ENCODE measurements at places on chromosomes 2 and 18. TPM values are rescaled to one million over a fixed set of nuclear protein-coding genes. Genes with fewer than 3 reads are reported as not detected.

- DNase-seq = no peak
Observed at GRCh38 chr2:179447839-179448447, 183.3 kb upstream of the SESTD1 start.

- no peak for DNase-seq
Observed at GRCh38 chr18:38887671-38888020, 1322.0 kb upstream of the CELF4 start.

DNA sequence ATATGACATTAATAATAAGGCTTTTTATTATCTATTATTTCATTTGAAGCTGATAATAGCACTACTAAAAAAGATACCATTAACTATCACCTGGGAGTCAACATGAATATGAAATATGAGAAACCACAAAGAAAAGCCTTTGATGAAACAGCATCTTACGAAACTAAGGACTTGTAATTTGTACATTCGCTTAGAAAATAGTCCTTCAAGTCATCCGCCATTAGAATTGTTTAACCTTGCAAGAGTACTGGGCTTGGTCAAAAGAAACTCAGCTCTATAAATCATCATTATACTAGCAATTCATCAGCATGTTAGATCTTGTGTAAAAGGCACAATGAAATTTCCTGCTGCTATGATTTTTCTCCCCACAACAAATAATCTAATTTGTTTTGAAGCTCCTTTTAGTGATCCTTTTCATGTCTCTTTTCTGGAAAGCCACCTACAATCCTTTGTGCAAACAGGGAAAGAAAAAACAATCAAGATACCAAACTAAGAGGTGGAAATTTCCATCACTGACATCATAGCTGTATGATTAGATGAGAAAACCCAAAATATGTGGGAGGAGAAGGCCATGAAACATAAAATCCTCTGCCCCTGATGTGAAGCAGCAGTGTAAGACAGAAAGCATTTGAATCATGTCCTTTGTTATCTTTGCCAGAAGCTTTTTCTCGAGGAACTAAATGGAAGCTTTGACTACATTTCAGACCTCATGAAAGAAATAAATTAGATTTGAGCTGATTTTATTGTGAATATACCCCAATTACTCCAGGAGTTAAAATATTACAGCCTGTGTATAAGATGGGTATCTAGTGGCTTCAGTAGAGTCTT, 31.2 kb downstream of the SCN9A start:
- DNase-seq = no peak

- DNase-seq = no peak
Observed at GRCh38 chr18:59428018-59428417, 69.0 kb upstream of the LMAN1 start.

- DNase-seq = no peak
Observed at GRCh38 chr2:239075918-239076758, 228.3 kb downstream of the TWIST2 start.

GRCh38 chr18:26711756-26712155, 153.8 kb downstream of the AQP4 start:
- no peak for DNase-seq

DNA sequence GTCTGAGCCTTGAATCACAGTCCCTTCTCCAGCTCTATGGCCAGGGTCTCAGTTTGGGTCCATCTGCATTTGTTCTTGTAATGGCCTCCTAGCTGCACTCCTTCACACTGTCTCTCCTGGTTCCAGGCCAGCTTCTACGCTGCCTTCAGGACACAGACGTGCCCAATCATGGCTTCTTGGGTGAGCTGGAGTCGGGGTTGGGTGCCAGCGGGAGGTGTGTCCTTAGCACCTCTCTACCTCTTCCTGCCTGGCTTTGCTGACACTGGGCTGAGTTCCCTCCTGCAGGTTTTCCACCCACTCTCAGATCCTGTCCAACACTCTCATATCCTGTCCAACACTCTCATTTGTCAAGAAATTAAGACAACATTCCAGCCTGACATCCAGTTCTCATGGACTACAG, 9.6 kb downstream of the TRPM8 start:
- DNase-seq = no peak

DNA sequence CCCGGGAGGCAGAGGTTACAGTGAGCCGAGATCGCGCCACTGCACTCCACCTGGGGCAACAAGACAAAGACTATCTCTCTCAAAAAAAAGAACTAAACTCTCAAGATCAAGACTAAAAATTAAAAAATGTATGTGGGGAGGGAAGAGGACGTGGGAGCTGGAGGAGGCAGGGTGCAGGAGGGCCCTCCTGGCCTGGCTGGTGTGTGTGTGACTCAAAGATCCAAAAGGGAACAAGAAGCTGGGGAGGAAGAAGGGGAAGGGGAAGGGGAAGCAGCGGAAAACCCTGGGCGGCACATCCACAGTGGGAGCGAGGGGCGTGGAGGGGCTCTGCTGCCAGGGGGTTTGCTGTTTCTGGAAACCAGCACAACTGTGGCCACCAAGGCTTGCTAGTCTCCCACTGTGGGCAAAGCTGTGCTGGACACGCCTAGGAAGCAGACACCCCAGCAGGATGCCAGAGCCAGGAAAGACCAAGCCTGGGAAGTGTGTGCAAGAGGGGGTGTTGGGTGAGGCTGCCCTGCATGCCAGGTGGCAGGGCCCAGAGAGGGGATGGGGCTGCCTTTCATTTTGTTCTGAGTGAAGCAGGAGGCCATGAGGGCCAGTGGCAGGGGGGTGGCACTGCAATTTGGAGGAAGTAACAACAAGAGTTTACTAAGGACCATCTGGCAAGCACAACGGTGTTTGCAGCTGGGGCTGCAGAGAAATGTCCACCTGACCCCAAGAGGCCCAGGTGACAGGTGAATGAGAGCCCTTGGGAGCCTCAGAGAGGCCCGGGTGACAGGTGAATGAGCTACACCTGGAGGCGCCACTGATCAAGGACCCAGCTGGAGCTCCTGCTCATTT, 44.5 kb downstream of the ANO7 start:
- DNase-seq = no peak

DNA sequence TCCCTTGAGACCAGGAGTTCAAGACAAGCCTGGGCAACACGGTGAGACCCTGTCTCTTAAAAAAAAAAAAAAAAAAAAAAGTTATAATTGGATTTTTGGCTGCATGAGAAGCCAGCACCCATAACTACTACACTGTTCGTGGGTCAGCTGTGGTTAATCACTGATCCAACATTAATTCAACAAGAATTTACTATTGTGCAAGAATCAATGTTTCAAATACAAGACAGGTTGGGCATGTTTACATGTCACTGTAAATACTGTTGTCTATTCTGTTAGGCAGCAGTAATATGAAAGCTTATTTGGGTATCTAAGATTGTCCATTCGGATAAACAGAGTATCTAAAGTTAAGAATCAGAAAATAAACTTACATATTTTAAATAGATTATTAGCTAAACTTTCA, 62.3 kb downstream of the ESCO1 start:
- no peak for DNase-seq

DNA sequence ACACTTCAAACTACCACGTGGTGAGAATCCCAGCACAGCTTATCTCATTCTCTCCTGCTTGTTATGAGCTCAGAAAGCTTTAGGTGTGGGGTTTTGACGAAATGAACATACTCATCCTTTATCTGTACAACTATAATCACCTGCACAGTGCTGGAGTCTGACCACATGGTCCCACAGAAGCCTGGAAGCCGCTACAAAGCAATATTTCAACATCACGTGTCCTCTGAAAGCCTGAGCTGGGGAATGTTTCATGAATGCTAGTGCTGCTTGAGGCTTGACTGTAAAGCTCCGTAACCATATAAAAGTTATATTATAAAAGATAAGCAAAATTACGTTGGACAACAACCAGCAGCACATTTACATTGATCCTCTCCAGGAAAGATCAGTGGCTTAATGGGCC, 43.9 kb downstream of the PIEZO2 start:
- DNase-seq = no peak

DNA sequence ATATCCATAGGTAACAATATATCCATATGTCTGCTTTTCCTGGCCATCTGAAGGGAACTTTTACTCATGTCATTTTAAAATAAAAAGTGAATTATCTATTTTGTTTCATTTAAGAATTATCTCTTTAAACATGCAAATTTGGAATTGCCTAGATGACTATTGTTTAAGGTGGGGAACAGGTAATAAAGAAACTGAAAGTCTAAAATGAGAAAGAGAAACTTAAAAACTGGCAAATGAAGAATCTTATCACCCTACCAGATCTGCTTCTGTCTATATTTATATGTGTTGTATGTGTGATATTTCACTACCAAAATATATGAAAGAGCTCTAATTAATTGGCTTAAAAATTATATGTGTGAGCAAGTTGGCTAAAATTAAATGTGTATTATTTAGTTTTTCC, 243.2 kb upstream of the KCNH7 start:
- no peak for DNase-seq

- DNase-seq = no peak
Observed at GRCh38 chr18:56286775-56287325, 351.5 kb downstream of the TXNL1 start.

DNA sequence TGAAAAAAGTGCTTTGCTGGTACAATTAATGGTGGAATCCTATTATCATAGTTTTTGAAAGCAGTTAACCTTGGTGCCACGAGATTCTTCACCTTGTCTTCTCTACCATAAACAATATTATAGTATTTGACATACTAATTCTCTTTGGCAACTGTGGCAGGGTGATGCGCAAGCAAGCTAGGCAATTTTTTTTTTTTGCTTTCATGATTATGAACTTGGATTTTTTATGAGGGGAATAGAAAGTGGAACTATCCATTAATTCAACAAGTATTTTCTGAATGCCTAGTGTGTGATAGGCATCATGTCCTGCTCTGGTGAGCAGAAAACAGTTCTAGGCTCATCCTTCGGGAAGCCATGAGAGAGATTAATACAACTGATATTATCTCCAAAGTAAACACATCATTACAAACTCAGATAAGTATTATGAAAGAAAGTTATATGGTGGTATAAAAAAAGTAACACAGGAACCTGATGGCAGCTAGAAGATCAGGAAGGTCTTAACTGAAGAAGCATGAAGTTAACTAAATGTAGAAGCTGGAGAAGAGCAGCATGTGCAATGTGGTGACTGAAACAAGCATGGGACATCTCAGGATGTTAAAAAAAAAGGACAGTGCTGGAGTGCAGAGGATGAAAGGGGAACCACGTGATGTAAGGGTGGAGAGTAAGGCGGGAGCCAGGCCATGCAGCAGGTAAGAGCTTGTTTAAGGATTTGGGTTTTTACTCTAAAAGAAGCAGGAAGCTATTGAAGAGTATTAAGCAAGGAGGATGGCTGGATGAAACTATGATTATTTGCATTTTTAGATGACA, 113.7 kb downstream of the ZEB2 start:
- no peak for DNase-seq

HSPE1 gene
- 117 TPM for total RNA-seq

OSBPL6 gene
- 0.28 TPM for total RNA-seq

SLC11A1 gene
- 0.71 TPM for total RNA-seq

ALLC gene
- 0.05 TPM for total RNA-seq

EPHA4 gene
- total RNA-seq = 9.0 TPM

CGREF1 gene
- 0.57 TPM for total RNA-seq

SLC16A14 gene
- 3.5 TPM for total RNA-seq

OR6B2 gene
- not detected for total RNA-seq

LYG2 gene
- total RNA-seq = not detected

SLC30A3 gene
- total RNA-seq = 0.05 TPM

DUSP2 gene
- total RNA-seq = 60.0 TPM

MC5R gene
- total RNA-seq = 0.61 TPM

CASP10 gene
- total RNA-seq = 12.2 TPM

APCDD1 gene
- total RNA-seq = 1.9 TPM

G6PC2 gene
- total RNA-seq = not detected

PAX8 gene
- 0.19 TPM for total RNA-seq

LOXHD1 gene
- 0.24 TPM for total RNA-seq

GPR35 gene
- total RNA-seq = 5.9 TPM

Measured in thymus (tissue), 14 donors.